ENCODE measurements at places on chromosomes 3 and 15.

DNA sequence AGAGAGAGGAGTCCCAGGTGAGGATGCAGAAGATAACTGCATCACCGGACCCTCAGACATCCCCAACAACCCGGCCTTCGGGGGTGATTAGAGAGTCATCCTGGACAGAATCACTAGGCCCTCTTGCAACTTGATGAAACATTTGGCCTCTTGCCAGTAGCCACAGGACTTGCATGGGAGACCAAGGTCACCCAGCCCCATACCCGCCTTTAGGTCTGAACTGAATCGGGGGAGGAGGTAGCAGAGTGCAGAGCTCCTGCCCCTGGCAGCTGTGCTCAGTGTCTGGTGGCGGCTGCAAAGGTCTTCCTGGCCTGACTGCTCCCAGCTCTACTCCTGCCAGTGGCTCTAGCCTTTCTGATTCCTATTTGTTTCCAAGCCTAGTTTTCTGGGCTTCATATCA lies 12.4 kb downstream of the PIF1 start:
- DNase-seq: no peak

- no peak for DNase-seq
Measured at GRCh38 chr15:99180086-99180963, 69.1 kb downstream of the TTC23 start.

- no peak for DNase-seq
Measured at GRCh38 chr3:54665016-54665600, 262.8 kb downstream of the LRTM1 start.

DNA sequence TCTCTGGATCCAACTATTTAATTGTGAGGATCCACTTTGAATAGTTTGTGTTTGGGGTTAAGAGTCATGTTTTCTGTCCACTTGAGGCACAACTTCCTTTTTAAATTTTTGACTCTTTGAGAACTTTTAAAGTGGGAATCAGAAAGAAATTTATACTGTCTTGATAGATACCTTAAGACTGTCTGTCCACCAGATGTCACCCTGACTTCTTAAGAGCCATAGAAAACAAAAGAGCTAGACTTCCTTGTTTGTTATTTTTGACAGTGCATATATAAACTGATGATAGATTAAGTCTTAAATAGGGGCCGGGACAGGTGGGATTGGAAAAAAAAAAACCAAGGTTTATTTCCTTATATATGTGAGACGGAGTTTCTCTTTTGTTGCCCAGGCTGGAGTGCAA lies 52.1 kb upstream of the WDR72 start:
- no peak for DNase-seq

- DNase-seq: no peak
Measured at GRCh38 chr3:56987238-56987895, 73.1 kb upstream of the SPATA12 start.

DNA sequence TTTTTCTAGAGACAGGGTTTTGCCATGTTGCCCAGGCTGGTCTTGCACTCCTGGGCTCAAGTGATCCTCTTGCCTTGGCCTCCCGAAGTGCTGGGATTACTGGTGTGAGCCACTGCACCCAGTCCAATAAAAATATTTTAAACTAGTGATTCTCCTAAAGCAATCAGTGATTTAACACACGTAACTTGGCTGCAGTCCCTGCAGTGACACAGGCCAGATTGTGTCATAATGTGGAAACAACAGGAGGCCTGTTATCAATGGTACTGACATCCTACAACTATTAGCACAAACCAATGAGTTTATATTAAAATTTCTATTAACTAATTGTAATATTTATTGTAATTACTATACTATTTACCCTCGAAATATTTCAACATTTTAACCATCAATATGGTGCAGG lies 1.6 kb upstream of the SEC61A1 start:
- DNase-seq: no peak

All from HL-60 (cell line).